ENCODE measurements at places on chromosomes 6 and 20.

DNA sequence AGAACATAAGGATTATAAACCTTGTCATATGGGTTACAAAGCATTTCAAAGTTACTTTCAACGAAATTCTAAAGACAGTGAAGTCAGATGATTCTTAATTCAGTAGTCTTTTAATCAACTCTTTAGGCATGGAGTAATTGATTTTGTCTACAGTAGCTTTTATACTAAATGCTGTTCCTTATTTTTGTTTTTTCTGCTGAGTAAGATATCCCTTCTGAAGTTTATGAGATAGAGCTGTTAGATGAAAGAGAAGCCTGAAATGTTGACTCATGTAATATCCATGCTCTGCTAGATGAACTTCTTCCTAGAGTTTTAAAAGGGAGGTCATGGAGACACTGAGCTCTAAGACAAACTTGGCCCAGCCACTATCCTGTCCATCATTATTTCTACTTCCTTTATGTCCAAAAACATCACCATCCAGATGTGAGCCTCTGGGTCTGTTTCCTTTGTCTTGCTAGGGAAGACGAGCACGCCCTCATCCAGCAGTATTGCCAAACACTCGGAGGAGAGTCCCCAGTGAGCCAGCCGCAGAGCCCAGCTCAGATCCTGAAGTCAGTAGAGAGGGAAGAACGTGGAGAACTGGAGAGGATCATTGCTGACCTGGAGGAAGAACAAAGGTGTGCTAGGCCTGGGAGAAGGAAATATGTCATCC lies 550.3 kb downstream of the UTRN start:
- DNase-seq = no peak

GRCh38 chr6:48068278-48069251 lies 42.4 kb downstream of the PTCHD4 start:
- no peak for DNase-seq

GRCh38 chr6:31202259-31203166 lies 32.0 kb upstream of the POU5F1 start:
- no peak for DNase-seq

GRCh38 chr6:152380351-152380767 lies 256.8 kb downstream of the SYNE1 start:
- DNase-seq = no peak

Measured in stimulated activated CD4-positive, alpha-beta T cell treated with anti-CD3 and anti-CD28 coated beads, Interleukin-2, amount 100 ng/mL, for 48 hours (primary cell).